Stimulated activated CD4-positive, alpha-beta T cell treated with anti-CD3 and anti-CD28 coated beads, Interleukin-15, amount 100 ng/mL, for 48 hours (primary cell): ENCODE measurements at places on chromosomes 5 and 9.
A peak's percentile ranks its signal among the peaks of the same experiment; 100 is the strongest.

DNA sequence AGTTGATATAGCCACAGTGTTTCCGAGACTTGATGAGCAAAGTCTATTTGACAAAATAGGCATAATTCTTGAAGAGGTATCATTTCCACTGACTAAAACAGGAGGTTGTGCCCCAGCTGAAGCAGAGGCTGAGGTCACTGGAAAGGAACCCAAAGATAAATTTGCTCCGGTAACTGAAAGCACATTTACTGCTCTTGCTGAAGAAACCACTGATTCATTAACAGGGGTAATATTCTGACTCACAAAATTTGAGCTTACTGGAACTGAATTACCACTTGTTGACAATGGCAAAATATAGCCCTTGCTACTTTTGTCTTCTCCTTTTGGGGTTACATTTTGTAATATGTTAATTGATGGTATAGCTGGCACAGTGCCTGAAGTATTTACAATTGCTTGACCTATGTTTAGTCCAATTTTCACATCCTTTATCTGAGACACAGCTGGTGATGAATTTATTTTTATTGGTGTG lies 30.2 kb downstream of the MLANA start:
- peak; percentile 19 for DNase-seq

DNA sequence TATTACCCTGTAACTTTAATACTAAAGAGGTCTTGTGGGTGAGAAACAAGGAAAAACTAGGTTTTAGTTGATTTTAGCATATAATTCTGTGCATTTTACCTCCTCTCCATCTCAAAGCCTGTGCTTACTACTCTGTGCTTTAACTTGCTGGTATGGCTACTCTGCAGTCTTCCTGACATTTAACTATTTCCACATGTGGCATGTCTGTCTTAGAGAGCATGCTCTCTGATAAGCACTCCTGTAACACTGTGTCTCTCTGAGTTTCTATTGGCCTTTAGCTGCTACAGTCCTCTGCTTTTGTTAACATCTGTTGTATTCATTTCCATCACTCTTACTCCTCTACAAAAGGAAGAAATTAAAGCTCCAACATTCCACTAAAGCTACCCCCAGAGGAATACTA lies 418.3 kb downstream of the RAB3C start:
- no peak for DNase-seq

DNA sequence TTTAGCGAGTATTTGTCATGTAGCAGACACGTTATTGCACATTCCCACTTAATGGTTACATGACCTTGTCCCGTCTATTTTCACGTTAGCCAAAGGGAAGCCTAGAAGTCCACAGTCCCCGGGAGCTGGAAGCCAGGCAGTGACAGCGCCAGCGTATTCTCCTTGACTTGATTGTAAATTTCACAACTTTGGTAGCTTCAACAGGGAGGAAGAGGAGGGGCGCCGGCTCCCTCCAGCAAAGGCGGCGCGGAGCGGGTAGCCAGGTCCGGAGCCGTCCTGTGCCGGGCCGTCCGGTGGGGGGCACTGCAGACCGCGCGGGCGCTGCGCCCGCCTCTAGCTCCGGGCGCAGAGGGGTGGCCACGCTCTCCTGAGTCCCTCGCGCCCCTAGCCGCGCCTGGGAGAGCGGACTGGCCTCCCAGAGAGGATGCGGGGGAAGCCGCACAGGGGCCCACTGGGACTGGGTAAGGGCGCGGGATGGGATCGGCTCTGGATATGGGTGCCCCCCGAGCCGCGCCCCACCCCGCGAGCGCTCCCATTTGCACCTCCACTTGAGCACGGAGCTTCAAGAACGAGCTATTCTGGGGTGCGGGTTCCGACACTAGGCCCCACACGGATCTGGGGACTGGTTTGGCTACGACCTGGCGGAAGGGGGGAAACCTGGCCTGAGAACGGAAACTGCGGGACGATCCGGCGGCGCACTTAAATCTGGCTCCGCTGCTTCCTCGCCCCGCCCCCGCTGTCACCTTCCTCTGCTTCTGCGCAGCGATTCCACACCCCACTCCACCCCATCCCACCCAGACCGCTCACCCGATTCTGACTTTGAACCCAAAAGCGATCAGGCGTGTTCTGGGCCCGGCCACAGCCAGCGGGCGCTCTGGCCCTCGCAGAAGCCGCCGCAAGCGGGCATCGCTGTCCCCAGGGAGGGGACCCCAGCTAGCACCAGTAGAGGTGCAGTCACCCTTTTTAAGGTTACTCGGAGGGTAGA lies 23.8 kb downstream of the KLF4 start:
- no peak for DNase-seq

DNA sequence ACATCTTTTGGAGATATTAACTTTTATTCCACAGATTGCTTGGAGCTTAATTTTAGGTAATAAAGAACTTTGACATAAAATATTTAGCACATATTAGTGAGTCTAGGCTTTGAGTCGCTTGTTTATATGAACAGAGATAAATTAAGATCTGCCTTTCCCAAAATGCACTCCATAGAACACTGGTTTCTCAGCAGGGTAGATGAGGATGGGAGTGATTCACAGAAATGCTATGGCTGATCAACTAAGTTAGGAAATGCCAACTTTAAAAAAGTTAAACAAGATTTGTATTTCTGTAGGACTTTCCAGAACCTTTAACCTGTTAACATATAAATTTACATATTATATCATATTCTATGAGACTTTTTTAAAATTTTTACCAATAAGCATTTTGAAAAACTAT lies 65.2 kb downstream of the STARD4 start:
- no peak for DNase-seq

DNA sequence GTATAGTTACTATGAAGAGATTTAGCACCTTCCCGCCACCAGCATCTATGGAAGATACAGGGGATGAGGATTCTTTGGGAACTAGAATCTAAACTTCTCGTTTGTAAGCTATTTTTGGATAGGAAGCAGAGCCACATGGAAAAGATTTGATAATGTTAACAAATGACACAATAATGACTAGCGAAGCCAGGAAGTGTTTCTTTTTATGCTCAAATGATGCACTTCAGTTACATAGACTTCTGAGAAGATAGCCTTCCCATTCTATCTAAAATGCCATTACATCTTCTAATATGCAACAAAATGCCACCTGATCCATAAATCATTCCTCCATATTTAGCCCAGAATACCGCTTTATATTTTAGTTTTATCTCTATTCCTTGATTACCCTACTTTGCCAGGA lies 17.0 kb upstream of the TNC start:
- no peak for DNase-seq

DNA sequence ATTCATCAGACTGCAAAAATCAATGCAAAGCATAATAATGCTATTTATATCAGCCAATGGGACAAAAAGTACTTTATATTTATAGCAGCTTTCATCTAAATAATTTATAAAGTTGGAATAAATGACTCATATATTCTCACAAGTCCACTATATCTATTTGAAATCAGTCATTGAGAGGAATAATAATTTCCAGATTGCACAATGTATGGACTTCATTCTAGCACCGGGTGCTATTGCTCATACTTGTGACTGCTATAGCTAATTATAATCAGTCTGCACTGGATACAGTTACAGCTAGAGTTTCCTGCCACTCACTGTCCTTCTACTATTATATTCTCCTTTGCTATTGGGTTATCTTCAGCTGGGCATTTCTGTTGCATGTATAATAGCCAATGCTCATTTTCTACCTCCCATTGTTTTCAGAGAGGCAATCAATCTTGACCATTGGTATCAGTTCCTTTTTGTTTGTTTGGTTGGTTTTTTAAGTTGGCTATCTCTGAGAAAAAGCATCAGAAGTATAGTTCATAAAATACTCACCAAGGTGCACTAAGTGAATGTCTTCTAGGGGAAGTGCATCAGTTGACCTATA lies 1.9 kb downstream of the CDH18 start:
- no peak for DNase-seq

DNA sequence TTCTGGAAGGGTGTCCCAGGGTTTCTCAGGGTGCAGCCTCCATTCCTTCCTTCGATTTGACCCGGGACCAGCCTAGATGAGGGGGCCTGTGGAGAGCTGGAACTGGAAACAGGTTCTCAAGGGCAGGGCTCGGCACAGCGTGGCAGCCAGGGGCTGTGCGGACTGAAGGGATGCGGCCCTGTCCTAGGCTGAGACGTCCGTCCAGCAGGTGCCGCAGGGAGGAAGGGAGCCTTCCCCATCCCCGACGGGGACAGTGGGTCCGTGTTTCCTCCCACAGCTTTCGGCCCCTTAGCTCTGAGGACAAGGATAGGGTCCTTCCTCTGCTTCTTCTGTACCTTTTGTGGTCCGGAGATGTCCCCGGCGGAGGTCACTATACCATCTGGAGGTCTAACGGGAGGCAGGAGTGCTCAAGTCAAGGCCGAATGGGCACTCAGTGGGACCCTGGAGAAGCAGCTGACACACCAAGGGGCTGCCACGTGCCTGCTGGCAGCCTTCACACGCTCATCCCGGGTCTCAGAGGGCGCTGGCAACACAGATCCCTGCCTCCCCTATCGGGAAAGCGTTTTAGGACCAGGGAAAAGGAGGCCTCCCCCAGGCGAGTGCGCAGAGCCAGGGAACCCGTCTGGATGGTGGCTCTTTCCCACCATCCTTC lies 49.9 kb downstream of the USP20 start:
- DNase-seq: no peak

- DNase-seq: no peak
These were observed 11.6 kb upstream of the STX17 start for GRCh38 chr9:99894826-99895225.

DNA sequence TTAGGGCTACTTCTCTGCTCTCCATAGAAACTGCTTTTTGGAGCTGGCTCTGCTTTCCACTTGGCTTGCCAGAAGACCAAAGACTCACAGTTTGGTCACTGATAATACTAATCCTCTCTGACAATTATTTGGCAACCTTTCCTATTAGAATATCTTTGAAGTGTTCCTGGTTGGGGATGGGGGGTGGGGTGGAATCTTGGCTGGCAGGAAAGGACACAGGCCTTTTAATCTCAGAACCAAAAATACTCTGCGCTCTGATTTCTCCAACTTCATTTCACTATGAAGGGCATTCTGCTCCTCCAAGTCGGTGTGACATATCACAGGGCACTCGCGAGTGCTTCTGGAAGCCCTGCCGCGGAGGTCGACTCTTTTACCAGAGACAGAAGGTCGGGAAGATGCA lies 1329.0 kb upstream of the WWC1 start:
- no peak for DNase-seq

DNA sequence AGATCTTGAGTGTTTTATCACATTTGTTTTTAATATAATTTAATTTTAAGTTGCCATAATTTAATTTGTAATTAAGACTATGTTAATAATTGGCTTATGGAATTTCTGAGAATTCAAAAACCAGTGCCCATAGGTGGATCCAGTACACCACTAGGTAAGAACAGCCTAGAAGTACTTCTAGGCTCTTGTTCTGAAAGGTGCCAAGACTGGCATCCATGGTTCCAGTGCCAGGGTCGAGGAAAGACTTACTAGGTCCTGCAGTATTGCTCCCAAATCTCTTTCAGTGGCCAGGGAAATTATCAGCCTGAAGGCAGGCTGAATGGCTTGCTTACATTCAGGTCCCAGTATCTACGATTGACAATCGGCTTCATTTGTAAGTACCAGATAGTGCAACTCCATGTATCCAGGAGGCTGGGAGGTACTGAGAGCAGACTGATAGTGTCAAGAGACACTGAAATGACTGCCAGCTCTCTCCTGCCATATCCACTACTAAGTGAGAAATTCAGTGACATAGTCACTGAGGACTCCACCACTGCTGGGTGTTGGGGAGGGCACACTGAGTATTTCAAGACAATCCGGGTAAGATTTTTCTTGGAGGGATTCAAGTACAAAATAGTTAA lies 159.2 kb upstream of the CCDC152 start:
- DNase-seq: no peak

- no peak for DNase-seq
These were observed 222.0 kb upstream of the KLF4 start for GRCh38 chr9:107711542-107711941.

GRCh38 chr5:143464723-143465490 lies 61.4 kb upstream of the NR3C1 start:
- DNase-seq: no peak

GRCh38 chr5:87136733-87137132 lies 130.9 kb upstream of the RASA1 start:
- no peak for DNase-seq

DNA sequence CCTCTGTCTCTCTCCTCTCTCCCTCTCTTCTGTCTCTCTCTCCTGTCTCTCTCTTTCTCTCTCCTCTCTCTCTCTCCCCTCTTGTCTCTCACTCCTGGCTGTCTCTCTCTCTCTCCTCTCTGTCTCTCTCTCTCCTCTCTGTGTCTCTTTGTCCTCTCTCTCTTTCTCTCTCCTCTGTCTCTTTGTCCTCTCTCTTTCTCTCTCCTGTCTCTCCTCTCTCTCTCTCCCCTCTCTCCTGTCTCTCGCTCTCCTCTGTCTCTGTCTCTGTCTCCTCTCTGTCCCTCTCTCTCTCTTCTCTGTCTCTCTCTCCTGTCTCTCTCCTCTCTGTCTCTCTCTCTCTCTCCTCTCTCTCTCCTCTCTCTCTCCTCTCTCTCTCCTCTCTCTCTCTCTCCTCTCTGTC lies 25.0 kb downstream of the STK32A start:
- DNase-seq: no peak

DNA sequence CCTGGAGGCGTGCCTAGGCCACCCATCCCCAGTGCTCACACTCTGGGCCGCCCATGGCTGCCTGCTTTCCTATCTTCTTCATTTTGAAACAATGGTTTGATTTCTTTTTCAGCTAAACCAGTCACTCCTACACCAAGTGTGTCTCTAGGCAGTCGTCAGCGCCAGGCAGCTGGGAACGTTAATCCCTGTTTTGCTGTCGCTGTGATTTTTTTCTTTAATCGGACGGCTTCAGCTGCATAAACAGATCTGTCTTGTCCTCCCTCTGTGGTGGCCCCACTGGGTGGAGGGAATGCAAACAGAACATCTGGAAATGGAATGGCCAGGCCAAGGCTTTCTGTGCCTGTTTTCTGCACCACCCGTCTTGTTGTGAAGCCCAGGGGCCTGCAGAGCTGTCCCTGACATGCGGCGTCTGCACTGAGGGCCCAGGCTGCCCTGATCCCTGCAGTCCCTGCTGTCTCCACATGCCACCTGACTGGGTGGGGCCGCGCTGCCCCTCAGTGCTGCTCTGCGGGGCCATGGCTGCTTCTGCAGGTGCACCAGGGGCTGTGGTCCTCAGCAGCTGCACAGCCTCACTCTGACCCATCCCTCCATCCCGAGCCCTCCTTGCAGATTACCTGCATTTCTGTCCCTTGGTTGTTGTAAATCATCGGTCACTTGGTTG lies 51.5 kb downstream of the WNK2 start:
- no peak for DNase-seq

- no peak for DNase-seq
These were observed 306.3 kb upstream of the KCNN2 start for GRCh38 chr5:114055318-114056184.

GRCh38 chr9:98687911-98688310 lies 20.8 kb downstream of the GABBR2 start:
- no peak for DNase-seq

GRCh38 chr5:132177691-132178149 lies 49.9 kb downstream of the P4HA2 start:
- DNase-seq: no peak

DNA sequence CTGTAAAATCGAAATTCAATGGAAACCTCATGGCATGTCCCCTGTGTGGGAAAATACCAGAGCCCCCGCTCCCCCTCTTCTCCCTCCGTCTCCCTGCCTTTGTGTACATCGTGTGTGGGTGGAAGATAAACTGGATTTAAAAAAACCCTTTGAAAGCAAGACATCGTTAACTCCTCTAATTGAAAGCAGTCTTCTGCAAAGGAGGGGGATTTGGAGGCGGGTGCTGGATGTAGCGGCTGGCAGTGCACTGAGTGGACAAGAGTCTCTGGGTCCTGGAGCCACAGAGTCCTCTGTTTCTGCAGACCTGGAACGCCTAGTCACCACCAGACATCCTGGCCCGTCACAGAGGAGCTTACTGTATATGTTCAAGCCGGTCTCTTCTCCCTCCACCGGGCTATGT lies 169.4 kb downstream of the PAPPA start:
- DNase-seq: no peak
